ENCODE measurements at places on chromosomes 6 and 20. TPM values are rescaled to one million over a fixed set of nuclear protein-coding genes. Genes with fewer than 3 reads are reported as not detected.

- no peak overlapping the region for H3K4me3 ChIP-seq
- H3K27ac ChIP-seq, result no peak overlapping the region
- DNase-seq, result no peak
These were observed 166.6 kb downstream of the ARID1B start for GRCh38 chr6:156943816-156944215.

- peaks cover 5% of the 10 kb centered on the region for H3K36me3 ChIP-seq
- H3K4me1 ChIP-seq, result peaks cover 46% of the 10 kb centered on the region
- no peaks in the 10 kb centered on the region for H3K27me3 ChIP-seq
- peak overlapping the region; percentile 75 for H3K4me3 ChIP-seq
- H3K27ac ChIP-seq, result peak overlapping the region; percentile 80
These were observed 1.8 kb downstream of the NFKBIE start for GRCh38 chr6:44263354-44264100.

DNA sequence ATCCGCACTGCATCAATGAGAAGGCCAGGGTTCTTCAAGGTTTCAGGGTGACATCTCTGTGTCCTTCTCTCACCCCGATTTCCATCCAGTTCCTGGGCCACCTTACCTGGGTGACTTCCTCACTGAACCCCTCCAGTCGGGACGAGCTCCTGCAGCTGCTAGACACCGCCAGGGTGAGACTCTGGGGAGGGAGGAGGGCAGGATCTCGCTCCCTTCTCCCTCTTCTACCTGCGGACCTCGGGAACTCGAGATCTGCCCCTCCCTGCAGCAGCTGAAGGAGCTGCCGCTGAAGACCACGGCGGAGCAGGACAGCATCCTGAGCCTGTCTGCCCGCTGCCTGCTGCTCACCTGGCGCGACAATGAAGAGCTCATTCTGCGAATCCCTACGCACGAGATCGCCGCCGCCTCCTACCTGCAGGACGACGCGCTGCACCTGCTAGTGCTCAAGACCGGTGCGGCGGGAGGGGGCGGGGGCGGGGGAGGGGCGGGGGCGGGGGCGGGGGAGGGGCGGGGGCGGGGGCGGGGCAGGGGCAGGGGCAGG lies 7.5 kb downstream of the CCM2L start:
- H3K4me3 ChIP-seq, result no peak overlapping the region
- H3K27ac ChIP-seq, result no peak overlapping the region
- H3K4me1 ChIP-seq, result peaks cover 12% of the 10 kb centered on the region

- DNase-seq, result no peak
- H3K27ac ChIP-seq, result no peak overlapping the region
These were observed 5.1 kb upstream of the DEFB127 start for GRCh38 chr20:152131-152530.

GRCh38 chr6:163963205-163964120 lies 548.9 kb downstream of the QKI start:
- H3K27ac ChIP-seq, result no peak overlapping the region
- H3K4me3 ChIP-seq, result no peak overlapping the region
- no peaks in the 10 kb centered on the region for H3K36me3 ChIP-seq

DNA sequence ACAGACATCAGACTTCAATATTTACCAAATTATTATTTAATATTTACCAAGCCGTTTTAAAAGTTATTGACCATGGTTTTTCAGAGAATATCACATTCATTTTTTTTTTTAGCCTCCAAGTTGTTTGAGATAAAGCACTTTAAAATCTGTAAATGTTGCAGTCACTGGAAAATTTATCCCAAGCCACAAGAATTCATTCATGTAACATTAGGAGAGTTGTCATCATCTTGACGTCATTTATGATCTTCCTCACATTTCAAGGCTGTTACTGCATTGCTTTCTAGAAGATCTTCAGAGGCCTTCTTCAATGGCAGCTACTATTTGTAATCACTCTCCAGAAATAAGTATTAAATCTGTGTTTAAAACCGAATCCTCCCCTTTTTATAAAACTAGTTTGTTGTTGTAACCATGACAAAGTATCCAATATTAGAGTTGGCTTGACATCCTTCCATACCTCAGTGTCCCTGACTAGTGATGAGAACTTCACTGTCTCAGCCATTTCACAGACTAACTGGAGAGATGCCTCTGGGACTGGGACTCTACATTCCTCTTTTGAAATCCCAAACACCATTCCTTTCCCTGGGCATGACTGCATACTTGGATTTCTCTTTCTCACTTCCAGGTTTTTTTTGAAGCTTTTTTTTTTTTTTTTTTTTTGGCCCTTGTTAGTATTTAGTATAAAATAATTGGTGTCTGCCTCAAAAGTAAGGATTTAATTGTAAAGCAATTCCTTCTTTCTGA lies 100.1 kb downstream of the ZFAND3 start:
- no peak overlapping the region for H3K27ac ChIP-seq
- no peaks in the 10 kb centered on the region for H3K27me3 ChIP-seq
- no peak overlapping the region for H3K4me3 ChIP-seq
- H3K36me3 ChIP-seq, result no peaks in the 10 kb centered on the region
- H3K4me1 ChIP-seq, result peaks cover 3% of the 10 kb centered on the region

DNA sequence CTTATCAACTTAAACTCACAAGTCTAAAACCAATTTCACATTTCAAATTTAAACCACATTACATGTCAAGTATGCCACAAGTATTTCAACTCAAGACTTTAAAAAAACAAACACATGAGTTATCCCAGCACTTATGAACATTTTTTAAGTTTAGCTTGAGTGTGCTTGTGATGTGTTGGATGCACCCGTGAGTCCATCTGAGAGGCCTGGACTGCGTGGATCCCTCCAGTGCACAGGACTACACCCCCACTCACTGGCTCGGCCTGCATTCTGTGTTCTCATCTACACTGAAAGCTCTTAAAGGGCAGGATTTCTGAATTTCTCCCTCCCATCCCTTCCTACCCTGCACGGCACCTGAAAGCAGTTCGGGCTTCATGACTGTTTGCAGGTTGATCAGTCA lies 128.8 kb upstream of the CD93 start:
- no peaks in the 10 kb centered on the region for H3K27me3 ChIP-seq
- no peak overlapping the region for H3K4me3 ChIP-seq
- no peaks in the 10 kb centered on the region for H3K4me1 ChIP-seq
- H3K36me3 ChIP-seq, result no peaks in the 10 kb centered on the region
- no peak for DNase-seq
- H3K27ac ChIP-seq, result no peak overlapping the region

DNA sequence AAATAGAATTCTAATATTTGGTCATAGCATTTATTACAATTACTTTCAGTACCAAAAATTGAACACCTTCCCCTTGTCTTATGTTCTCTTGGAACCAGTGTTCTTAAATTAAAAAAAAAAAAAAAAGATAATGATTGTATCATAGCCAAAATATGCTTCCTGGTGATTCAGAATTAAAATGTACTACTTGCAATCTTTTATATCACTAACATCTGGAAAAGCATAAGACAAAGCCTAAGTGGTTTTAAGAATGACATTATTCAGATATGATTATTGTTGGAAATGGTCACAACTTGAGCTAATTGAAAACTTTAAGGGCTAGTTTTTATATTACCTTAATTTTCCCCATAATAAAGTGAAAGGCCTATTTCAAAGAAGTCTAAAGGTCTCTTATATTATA lies 493.3 kb upstream of the MARCKS start:
- no peaks in the 10 kb centered on the region for H3K36me3 ChIP-seq
- H3K27ac ChIP-seq, result no peak overlapping the region
- no peak overlapping the region for H3K4me3 ChIP-seq
- H3K4me1 ChIP-seq, result no peaks in the 10 kb centered on the region
- H3K27me3 ChIP-seq, result no peaks in the 10 kb centered on the region

DNA sequence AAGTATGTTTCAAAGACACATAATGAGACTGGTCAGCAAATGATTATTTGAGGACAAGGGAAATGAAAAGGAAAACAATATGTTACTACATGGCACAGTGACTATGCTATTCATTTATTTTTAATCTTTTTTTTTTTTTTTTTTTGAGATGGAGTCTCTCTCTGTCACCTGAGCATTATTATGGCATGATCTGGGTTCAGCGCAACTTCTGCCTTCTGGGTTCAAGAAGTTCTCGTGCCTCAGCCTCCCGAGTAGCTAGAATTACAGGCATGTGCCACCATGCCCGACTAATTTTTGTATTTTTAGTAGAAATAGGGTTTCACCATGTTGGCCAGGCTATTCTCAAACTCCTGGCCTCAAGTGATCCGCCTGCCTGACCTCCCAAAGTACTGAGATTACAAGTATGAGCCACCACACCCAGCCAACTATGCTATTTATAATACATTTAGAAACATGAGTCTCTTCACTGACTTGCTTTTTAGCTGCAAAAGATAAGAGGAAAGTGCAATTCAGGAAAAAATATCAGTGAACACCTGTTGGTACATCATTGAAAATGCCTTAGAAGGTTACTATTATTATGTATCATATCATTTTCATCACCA lies 3.4 kb downstream of the CALHM4 start:
- H3K4me3 ChIP-seq, result no peak overlapping the region
- no peaks in the 10 kb centered on the region for H3K36me3 ChIP-seq
- H3K4me1 ChIP-seq, result no peaks in the 10 kb centered on the region
- no peak for DNase-seq
- H3K27ac ChIP-seq, result no peak overlapping the region

DNA sequence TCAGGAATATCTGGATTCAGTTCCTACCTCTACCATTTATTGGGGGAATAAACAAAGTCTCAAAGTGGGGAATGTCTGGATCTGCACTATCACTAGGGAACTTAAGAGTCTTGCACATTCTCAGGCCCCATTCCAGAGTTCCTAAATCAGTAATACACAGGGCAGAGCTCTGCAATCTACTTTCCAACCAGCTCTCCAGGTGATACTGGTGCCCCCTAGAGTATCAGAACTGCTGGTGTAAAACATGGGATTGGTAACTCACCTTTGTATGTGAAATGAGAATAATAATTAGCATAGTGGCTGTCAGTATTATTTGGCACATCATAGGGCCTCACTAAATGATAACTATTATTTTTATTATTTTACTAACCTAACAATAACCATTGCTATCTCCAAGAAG lies 278.8 kb upstream of the IMPG1 start:
- no peaks in the 10 kb centered on the region for H3K36me3 ChIP-seq
- DNase-seq, result peak; percentile 44
- no peaks in the 10 kb centered on the region for H3K27me3 ChIP-seq
- no peak overlapping the region for H3K27ac ChIP-seq

DNA sequence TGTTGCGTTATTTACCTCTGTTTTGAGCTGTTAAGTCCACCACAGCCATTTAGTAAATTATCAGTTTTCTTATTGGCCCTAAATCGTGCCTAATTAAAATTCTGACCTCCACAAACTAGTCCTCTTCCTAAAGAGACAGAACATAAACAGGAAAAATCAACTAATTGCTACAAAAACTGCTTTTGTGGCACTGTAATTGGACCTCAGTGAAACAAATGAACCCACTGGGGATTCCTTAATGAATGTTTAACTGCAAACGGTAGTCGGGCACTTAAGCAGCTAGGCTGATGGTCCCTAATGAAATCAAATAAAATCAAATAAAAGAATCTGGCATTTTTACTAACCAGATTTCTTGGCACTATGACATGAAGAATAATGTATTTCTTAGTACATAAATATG lies 513.4 kb upstream of the SLC35B3 start:
- no peaks in the 10 kb centered on the region for H3K27me3 ChIP-seq
- no peak overlapping the region for H3K27ac ChIP-seq
- no peaks in the 10 kb centered on the region for H3K36me3 ChIP-seq

- peaks cover 28% of the 10 kb centered on the region for H3K4me1 ChIP-seq
- peak overlapping the region; percentile 65 for H3K27ac ChIP-seq
- H3K4me3 ChIP-seq, result peak overlapping the region; percentile 62
- peaks cover 45% of the 10 kb centered on the region for H3K36me3 ChIP-seq
These were observed 2.1 kb downstream of the KIAA1586 start for GRCh38 chr6:57048577-57048976.

DNA sequence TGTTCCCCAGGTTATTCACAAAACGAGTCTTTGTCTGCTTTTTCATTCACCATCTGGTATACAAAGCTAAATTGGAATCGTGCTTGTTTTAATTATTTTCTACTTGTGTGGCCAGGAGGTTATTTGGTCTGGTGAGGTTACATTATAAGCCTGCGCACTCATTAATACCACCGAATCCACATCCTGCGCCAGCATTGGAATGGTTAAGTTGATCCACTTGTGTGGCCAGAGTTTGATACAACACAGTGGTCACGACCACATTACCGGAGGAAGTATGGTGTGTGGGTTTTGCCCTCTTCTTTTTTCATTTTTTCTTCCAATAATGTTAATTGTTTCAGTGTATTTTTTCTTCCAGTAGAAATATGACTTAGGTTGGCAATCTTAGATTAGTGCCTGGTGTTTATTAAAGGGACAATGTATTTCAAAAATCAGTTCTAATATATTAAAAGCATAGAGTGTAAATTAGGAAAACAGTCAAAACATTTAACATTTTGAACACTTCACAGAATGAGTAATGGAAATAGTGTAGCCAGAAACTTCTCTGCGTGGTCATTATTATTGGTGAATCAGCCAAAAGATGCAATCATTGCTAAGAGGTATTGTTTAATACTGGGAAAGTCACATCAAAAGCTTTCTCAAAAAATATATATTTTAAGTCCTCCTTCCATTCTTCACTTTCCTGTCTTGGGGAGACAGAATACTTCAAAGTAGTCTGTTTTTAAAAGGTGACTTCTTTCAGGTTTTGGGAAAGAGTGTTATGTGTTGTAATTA lies 84.5 kb downstream of the JARID2 start:
- H3K27me3 ChIP-seq, result no peaks in the 10 kb centered on the region
- H3K4me3 ChIP-seq, result no peak overlapping the region
- no peak for DNase-seq
- H3K36me3 ChIP-seq, result no peaks in the 10 kb centered on the region

GRCh38 chr6:101545191-101545590 lies 151.7 kb downstream of the GRIK2 start:
- DNase-seq, result no peak
- no peaks in the 10 kb centered on the region for H3K36me3 ChIP-seq
- H3K4me3 ChIP-seq, result no peak overlapping the region

- DNase-seq, result no peak
- H3K27me3 ChIP-seq, result no peaks in the 10 kb centered on the region
- H3K4me3 ChIP-seq, result no peak overlapping the region
- H3K27ac ChIP-seq, result no peak overlapping the region
- H3K4me1 ChIP-seq, result no peaks in the 10 kb centered on the region
These were observed 110.1 kb downstream of the ADTRP start for GRCh38 chr6:11668455-11668854.

PPIL6 gene
- total RNA-seq, result not detected

KCNK5 gene
- not detected for total RNA-seq

SNX21 gene
- total RNA-seq, result not detected

ARMC12 gene
- total RNA-seq, result 0.60 TPM

TBXT gene
- 11.3 TPM for total RNA-seq

MOCS3 gene
- 4.8 TPM for total RNA-seq

SLC35D3 gene
- not detected for total RNA-seq

CUTA gene
- 223 TPM for total RNA-seq

MLIP gene
- total RNA-seq, result not detected

RING1 gene
- total RNA-seq, result 38.7 TPM

TSPO2 gene
- not detected for total RNA-seq

GPR63 gene
- total RNA-seq, result not detected
